ENCODE measurements at places on chromosomes 3 and 15.

- no peak for DNase-seq
Measured at GRCh38 chr3:2822611-2823010, 287.6 kb downstream of the IL5RA start.

- no peak for DNase-seq
Measured at GRCh38 chr15:89569090-89569745, 6.1 kb upstream of the TICRR start.

GRCh38 chr3:10495003-10495402 is 10.4 kb downstream of the ATP2B2 start:
- no peak for DNase-seq

GRCh38 chr3:129311054-129311902 is 32.6 kb downstream of the HMCES start:
- DNase-seq = no peak

DNA sequence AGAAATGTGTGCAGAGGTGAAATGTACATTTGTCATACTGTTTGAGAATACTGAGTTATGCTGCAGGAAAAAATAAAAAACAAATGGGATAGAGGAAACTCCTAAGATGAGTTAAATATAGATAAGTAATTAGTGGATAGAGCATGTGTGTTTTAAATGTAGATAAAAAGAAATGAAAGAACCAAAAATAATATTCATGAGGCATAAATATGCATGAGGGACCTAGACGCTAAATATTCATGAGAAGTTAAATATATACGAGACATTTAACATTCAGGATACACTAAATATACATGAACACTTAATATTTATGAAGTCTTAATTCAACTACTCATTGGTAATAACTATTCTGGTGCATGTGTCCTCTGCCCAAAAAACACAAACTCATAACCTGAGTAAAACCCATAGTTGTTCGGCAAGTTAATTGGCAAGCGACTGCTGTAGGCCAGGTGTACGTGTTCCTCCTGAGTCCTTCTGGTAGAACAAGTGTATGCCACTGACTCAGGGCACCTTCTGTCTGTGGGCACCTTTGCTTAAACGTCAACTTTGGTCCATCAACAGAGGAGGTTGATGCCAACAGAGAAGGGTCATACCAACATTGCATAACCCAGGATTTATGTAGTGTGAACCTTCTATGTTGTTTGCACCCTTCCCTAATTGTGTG is 24.5 kb upstream of the DENND6A start:
- DNase-seq = no peak
